ENCODE measurements at places on chromosomes 1 and 21.

GRCh38 chr1:157803851-157804250, 16.1 kb downstream of the FCRL1 start:
- DNase-seq = no peak

DNA sequence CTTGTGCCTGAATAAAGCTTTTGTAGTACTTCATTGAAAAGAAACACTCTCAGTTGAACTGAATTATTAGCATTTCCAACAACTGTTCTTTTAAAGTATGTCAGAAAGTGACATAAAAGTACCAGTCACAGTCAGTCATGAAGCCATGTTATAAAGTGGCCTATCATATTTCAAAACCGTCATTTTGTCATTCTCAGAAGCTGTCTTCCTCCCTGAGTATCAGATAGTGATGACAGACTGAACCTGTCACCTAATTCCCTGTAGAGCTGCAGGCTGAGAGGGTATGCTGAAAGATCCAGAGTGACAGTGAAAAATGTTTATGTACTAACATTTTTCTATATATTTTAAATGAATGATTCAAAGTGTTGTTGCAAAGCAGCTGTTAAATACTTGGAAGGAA, 1121.7 kb upstream of the PRMT6 start:
- DNase-seq = no peak

DNA sequence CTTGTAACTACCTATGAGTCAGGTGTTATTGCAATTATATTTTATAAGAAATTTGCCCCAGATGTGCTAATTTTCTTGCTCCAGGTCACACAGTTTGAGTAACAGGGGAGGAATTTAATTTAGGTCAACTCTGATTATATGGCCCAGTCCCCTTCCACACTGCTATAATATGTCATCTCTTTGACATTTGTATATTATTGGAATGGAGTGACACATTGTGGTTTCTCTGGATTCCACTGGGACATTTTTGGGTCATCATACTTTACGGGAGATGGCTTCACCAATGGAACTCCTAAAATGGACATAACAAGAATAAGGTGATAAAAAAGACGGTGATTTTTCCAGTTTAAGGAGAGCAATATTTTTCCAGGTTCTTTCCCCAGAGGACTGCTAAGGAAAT, 191.2 kb downstream of the DISC1 start:
- no peak for DNase-seq

DNA sequence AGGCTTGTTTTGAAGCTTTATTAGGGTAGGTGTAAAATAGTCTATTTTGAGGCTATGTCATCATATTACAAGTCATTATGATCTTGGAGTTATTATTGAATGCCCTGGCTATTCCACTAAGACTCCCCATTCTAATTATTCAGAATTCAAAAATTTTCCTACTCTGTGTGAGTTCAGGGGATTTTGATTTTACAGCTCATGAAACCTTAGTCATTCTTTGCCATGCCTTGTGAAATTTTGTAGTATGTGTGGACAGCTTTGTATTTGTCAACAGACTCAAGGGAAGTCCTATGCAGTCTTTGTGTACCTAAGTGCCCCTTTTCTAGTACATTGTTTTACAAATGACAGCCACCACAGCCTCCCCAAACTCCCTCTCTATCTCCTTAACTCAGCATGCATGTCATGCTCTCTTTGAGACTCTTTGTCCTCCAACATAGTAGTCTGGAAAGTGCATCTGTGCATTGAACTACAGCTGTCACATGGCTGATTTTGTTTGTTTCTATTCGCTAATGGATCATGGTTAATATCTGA, 28.0 kb downstream of the CD1D start:
- no peak for DNase-seq

DNA sequence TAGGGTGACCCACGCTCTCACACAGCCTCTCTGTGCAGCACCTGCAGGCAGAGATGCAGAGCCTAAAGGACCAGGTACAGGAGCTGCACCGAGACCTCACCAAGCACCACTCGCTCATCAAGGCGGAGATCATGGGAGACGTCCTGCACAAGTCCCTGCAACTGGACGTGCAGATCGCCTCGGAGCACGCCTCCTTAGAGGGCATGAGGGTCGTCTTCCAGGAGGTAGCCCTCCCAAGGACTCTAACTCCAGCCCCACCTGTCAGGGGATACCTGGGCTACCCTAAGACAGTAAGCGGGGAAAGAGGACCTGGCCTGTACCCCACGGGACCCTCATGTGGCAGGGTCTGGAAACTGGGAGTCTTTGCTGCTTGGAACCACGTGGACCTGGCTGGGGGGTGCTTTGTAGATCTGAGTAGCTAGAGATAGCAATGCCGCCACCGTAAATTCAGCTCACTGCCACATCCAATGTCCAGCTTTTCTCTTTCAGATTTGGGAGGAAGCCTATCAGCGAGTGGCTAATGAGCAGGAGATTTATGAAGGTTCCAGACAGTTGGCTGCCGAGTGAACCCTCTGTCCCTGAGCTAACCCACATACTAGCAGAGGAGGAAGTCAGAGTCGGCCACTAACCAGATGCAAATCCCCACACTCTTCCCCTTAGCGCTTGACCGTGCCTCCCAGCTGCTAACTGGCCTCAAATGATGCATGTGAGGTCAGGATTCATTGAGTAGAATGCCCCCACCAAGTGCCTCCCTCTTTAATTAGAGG, 6.5 kb downstream of the RNF207 start:
- DNase-seq = no peak

DNA sequence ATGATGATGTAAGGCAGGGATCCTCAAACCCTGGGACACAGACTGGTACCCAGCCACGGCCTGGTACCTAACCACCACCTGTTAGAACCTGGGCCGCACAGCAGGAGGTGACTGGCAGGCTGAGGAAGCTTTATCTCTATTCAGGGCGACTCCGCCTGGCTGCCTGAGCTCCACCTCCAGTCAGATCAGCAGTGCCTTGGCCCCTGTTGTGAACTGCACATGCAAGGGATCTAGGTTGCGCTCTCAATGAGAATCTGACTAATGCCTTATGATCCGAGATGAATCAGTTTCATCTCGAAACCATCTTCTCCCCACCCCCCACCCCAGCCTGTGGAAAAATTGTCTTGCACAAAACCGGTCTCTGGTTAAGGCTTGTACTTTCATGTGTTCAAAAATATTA, 4.2 kb downstream of the RNPC3 start:
- peak; percentile 9 for DNase-seq

All from hepatocyte (in vitro differentiated cells).